ENCODE measurements at places on chromosomes 5 and 9.

- no peak overlapping the region for H3K27ac ChIP-seq
- H3K36me3 ChIP-seq, result no peaks in the 10 kb centered on the region
- H3K27me3 ChIP-seq, result peaks cover 20% of the 10 kb centered on the region
- H3K4me3 ChIP-seq, result no peak overlapping the region
- DNase-seq, result peak; percentile 45
- no peaks in the 10 kb centered on the region for H3K4me1 ChIP-seq
These were observed 103.0 kb upstream of the ERCC6L2 start for GRCh38 chr9:95772320-95773052.

GRCh38 chr5:118174671-118175070 is 813.7 kb downstream of the DTWD2 start:
- H3K4me3 ChIP-seq, result no peak overlapping the region
- DNase-seq, result no peak
- no peaks in the 10 kb centered on the region for H3K36me3 ChIP-seq
- H3K4me1 ChIP-seq, result no peaks in the 10 kb centered on the region

DNA sequence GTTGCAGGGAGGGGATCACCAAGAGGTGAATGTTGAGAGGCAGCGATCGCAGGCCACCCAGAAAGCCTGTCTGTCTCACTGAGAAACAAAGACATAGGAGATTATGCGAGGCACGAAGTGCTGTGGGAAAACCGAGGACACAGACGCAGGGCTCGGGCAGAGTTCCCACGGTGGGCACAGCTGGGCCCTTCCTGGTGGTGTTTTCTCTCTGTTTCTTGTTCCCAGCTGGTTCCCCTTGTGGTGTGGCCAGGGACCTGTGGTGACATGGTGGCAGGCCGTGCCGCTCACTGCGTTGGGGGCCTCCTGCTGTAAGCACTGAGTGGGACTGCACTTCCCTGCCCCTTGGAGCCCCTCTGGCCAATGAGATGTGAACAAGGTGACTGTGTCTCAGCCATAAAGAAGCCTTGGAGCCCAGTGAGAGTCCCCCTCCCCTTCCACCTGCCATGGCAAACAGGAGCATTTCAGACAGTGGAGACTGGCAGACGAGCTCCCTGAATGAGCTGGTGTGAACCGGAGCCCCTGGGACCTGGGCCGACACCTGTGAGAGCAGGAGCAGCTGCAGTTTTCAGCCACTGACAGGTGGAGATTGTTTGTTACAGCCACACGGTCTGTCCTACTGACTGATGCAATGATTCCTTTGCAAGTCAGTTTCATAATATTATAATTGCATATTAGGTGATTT is 13.2 kb upstream of the IRX4 start:
- no peak overlapping the region for H3K27ac ChIP-seq
- peaks cover 46% of the 10 kb centered on the region for H3K27me3 ChIP-seq
- H3K4me3 ChIP-seq, result no peak overlapping the region
- no peak for DNase-seq
- no peaks in the 10 kb centered on the region for H3K36me3 ChIP-seq
- H3K4me1 ChIP-seq, result no peaks in the 10 kb centered on the region

DNA sequence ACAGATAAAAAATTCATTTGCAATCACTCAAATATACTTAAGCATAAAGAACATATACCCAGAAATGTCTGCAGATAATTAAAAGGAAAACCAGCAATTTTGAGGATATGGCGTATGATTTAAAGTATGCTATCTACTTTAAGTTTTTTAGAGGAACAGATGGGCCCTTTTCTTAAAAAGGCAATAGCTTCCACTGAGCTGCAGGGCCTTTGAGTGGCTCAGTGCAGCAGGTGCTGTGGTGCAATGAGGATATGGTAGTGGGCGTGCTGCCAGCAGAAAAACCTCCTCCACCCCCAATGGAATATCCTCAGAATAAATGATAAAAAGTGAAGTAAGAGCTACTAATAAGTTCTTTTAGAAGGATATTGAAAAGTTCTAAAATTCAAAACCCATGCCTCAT is 814.5 kb downstream of the MTRR start:
- no peak for DNase-seq
- no peak overlapping the region for H3K27ac ChIP-seq
- no peaks in the 10 kb centered on the region for H3K36me3 ChIP-seq
- H3K4me1 ChIP-seq, result peaks cover 8% of the 10 kb centered on the region
- no peak overlapping the region for H3K4me3 ChIP-seq

DNA sequence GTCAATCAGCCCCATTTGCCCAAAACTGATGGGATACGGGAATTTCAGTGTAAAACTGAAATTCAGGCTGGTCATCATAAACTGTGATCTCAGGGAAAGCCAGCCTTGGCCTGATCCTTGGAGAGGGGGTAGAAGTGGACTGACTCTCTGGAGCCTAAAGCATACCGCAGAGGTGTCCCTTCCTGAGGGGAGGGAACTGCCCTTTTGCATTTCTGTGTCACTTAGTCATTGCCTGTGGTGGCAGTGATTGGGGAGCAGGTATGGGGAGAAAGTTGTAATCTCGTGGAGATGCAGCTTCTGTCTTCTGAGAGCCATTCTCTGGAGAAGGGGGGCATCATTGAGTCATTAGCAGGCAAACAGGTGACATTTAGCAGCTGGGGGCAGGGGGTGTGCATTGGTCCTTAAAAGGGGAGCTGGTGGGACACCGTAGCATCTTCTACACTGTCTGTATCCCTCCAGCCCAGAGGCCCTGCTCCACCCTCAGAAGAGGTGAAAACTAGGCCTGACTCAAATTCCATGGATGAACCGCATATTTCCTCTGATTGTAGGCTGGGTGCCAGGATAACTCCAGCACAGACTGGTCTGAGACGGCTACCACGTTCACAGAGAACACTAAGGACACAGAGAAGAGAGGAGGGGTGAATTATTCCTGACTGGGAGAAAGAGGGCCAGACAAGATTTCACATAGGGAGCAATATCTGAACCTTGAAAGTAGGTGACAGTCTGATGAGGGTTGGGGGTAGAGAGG is 143.3 kb downstream of the SEC61B start:
- H3K27me3 ChIP-seq, result peaks cover 15% of the 10 kb centered on the region
- DNase-seq, result peak; percentile 73

GRCh38 chr5:159359408-159359807 is 29.1 kb upstream of the IL12B start:
- no peak overlapping the region for H3K4me3 ChIP-seq
- no peaks in the 10 kb centered on the region for H3K36me3 ChIP-seq
- no peaks in the 10 kb centered on the region for H3K27me3 ChIP-seq
- no peaks in the 10 kb centered on the region for H3K4me1 ChIP-seq
- no peak overlapping the region for H3K27ac ChIP-seq

DNA sequence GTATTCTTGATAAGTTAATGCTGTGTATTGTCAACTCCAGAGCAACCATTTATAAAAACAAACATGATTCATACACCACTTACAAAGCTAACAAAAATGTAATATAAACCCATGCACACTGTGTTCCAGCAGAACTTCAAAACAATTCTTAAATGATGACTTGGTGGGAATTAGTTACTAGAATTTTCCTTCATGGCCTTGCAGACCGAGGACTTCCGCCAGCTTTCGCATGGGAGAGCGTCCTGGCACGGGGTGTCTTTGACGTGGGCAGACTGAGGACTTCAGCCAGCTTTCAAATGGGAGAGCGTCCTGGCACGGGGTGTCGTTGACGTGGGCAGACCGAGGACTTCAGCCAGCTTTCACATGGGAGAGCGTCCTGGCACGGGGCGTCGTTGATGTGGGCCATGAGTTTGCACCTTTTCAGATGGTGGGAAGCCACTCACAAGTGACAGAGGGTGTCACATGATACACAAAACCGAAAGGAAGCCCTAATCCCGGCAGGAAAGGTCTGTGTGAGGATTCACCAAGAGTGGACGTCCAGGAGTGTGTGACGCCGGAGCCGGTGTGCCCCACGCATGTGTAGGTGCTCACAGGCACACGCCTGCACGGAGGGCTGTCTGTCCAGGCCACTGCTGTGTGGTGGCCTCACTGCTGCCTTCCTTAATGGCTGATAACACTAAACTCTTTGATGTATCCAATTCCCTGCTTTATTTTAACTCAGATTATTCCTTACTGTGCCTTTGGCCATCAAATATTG is 211.3 kb upstream of the IRX4 start:
- DNase-seq, result peak; percentile 16
- no peak overlapping the region for H3K4me3 ChIP-seq
- no peaks in the 10 kb centered on the region for H3K36me3 ChIP-seq
- H3K27ac ChIP-seq, result peak overlapping the region; percentile 69
- peaks cover 7% of the 10 kb centered on the region for H3K4me1 ChIP-seq

DNA sequence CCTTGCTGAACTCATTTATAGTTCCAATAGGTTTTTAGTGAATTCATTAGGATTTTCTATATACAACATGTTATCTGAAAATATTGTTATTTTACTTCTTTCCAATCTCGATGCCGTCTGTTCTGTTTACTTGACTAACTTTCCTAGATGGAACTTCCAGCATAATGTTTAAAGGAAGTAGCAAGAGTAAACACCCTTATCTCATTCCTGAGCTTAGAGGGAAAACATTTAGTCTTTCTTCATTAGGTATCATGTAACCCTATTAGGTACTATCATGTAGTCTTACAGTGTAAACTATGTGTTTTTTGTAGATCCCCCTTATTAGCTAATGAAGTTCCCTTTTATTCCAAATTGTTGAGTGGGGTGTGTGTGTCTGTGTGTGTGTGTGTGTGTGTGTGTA is 22.5 kb upstream of the OR2K2 start:
- no peak overlapping the region for H3K4me3 ChIP-seq
- peaks cover 2% of the 10 kb centered on the region for H3K27me3 ChIP-seq
- H3K27ac ChIP-seq, result no peak overlapping the region
- DNase-seq, result no peak

- no peak overlapping the region for H3K4me3 ChIP-seq
- no peak for DNase-seq
- H3K4me1 ChIP-seq, result no peaks in the 10 kb centered on the region
- peaks cover 24% of the 10 kb centered on the region for H3K27me3 ChIP-seq
- H3K27ac ChIP-seq, result no peak overlapping the region
- H3K36me3 ChIP-seq, result no peaks in the 10 kb centered on the region
These were observed 42.9 kb downstream of the LAMC3 start for GRCh38 chr9:131051592-131052517.

GRCh38 chr9:125366676-125367075 is 105.0 kb downstream of the GAPVD1 start:
- no peak for DNase-seq
- peaks cover 10% of the 10 kb centered on the region for H3K36me3 ChIP-seq
- no peak overlapping the region for H3K4me3 ChIP-seq
- peaks cover 2% of the 10 kb centered on the region for H3K27me3 ChIP-seq
- H3K4me1 ChIP-seq, result no peaks in the 10 kb centered on the region

DNA sequence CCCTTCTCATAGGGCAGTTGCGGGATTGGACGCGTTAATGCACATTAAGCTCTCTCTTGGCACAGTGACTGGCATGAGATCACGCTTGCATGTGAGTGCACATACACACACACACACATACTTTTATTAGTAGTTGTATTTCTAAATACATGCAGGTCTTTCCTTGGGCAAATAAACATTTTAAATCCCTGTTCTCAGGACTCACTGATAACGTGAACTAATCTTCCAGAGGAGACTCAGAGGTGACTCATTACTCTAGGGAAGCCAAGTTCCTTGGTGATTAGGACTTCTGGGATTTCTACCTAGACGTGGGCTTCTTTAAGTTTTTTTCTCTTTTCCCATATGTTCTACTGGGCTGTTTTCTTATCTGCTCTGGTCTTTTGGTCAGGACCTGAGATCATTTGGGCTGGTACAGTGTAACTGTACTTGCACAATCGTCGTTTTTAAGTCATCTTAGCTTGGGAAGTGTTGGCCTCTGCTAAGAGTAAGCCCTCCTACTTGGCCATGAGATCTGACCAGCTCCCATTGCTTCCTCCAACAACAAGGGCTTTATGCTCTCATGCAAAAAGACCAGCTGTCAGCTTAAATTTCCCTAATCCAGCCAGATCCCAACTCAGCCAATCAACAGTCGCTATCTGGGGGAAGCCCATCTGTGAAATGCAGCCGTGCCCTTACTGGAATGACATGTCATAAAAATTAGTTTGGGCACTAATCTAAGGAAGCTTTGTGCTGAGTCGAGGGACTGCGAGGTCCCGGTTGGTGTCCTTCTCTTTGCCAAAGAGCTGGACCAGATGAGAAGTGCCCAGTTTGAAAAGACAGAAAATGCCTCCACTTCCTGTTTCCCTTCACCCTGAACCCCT is 176.4 kb upstream of the ANKRD55 start:
- H3K27ac ChIP-seq, result peak overlapping the region; percentile 25
- H3K4me3 ChIP-seq, result peak overlapping the region; percentile 42
- no peaks in the 10 kb centered on the region for H3K36me3 ChIP-seq
- H3K27me3 ChIP-seq, result peaks cover 3% of the 10 kb centered on the region
- peak; percentile 58 for DNase-seq

GRCh38 chr9:134338394-134339182 is 12.3 kb downstream of the RXRA start:
- no peaks in the 10 kb centered on the region for H3K36me3 ChIP-seq
- no peak overlapping the region for H3K27ac ChIP-seq
- DNase-seq, result no peak
- peaks cover 2% of the 10 kb centered on the region for H3K27me3 ChIP-seq
- H3K4me3 ChIP-seq, result no peak overlapping the region

DNA sequence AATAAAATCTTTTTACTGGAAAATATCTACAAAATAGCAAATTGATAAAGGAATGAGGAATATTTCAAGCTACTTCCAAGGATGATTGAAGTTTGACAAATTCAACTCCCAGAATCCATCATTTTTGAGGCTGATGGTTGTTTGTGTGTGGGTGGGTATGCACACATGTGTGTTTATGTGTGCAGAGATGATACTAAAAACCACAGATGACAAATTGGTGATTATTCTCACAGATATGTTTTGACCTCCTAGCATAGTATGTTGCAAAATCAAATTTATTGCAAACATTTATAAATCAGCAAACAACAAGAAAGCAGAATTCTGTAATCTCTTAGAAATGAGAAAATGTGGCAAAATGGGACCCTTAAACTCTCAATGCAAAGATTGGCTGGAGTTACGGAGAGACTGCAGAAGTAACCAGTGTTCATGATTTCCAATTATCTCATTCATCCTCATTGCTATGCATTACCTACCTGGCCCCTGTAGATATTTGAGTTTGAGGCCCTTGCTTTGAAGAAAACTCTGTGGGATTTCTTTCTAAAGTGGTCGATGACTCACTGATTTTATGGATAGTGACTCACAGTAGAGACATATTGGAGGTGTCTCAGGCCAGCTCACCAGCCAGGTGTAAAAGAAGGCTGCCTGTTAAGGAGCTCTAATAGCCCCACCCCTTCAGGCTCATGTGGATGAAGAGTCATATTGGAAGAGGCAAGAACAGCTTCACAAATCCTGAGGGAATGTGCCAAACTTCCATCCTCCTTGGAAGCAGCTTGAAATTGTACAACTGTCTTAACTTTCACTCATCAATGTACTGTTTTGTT is 44.6 kb upstream of the TMC1 start:
- no peaks in the 10 kb centered on the region for H3K27me3 ChIP-seq
- H3K36me3 ChIP-seq, result no peaks in the 10 kb centered on the region
- DNase-seq, result peak; percentile 74
- H3K4me1 ChIP-seq, result peaks cover 82% of the 10 kb centered on the region
- peak overlapping the region; percentile 36 for H3K4me3 ChIP-seq
- H3K27ac ChIP-seq, result peak overlapping the region; percentile 65

- no peaks in the 10 kb centered on the region for H3K36me3 ChIP-seq
- H3K4me3 ChIP-seq, result no peak overlapping the region
- no peaks in the 10 kb centered on the region for H3K27me3 ChIP-seq
- DNase-seq, result no peak
These were observed 800.6 kb upstream of the CDH6 start for GRCh38 chr5:30392897-30393296.

Measured in HFFc6 (cell line).